ENCODE measurements at places on chromosomes 11 and 22.

GRCh38 chr11:63443714-63444113 is 47.3 kb downstream of the PLAAT5 start:
- DNase-seq: no peak

DNA sequence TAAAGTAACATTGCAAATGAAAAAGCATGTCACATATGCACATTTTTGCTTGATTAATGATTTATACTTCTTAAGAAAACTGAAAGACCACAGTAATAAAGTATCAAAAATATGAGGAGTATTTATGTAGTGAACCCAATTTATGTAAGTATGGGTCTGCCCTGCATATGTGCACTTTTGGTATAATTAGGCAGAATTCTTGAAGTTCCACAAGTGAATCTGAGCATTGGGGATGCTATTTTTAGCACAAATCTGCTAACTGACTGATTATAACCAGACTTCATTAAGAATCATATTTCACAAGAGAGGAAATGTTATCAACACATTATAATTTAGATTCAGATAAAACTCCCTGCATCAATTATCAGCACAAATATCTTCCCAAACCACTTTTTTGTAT is 407.1 kb upstream of the LRRC4C start:
- no peak for DNase-seq

DNA sequence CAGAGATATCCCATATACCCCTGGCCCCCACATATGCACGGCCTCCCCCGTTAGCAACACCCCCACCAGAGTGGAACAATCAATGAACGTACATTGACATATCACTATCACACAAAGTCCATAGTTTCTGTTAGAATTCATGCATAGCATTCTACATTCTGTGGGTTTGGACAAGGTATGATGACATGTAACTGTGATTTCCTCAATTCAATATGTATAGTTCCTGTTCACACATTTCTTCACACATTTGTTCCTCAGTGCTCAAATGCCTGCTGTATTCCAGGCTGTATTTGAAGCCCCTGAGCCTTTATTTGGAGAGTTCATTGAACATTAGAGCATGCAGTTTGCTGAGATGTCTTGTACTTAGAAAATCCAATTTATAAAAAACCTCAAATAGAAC is 69.9 kb downstream of the PTPRJ start:
- DNase-seq: no peak

DNA sequence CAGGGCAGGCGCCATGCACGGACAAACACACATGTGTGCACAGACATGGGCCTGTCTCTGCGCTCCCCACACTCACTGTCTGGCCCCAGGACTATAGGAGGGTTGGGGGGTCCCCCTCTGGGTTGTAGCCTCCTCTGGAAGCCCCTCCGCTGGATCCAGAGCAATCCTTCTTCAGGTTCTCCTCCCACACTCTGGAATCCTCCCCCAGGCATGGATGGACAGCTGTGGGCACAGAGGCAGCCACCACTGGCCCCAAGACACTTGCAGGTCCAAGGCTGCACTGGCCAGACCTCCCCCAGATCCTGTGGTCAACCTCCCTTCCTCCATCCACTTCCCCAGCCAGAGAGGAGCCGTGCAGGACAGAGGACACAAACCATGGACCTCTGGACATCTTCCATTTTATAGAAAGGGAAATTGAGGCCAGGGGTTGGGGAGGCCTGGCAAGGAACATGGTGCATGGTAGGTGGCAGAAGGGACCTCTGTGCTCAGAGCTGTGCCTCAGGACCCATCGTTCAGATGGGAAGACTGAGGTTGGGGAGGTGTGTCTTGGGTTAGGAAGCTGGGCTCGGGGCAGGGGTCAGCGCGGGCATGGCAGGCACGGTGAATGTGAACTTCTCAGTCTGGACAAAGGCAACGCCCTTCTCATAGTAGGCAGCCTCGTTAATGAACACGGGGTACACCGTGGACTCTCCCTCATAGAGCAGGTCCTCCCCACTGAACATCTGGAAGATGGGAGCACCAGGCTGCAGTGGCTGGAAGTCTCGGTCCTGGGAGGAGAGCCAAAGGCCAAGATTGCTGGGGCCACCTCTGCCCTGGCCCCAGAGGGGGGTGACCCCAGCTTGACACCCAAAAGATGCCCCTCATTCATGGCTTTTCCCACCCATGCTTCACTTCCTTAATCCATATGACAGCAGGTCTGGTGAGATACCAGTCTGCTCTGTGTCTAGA is 2.9 kb upstream of the TBX10 start:
- DNase-seq: no peak

- peak; percentile 34 for DNase-seq
These were observed 103.9 kb downstream of the GGTLC2 start for GRCh38 chr22:22748297-22748743.

GRCh38 chr11:64675450-64676260 is 47.3 kb downstream of the NRXN2 start:
- DNase-seq: peak; percentile 87

DNA sequence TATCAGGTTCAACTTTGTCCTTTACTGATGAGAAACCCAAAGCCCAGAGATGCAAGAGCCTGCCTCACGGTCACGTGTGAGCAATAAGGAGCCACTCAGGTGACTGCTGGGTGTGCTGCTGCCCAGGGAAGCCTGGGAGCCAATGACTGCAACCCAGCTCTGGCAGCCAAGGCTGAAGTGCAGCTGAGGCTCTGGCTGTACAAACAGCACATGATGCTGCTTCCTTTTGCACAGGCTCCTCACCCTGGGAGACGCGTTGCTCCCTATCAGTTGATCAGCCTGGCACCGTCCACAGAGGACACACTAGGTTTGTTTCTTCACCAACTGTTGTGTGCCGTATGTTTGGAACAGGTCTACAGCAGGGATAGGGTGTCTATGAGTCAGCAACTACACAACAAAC is 168.7 kb downstream of the EFCAB6 start:
- no peak for DNase-seq

Measured in umbilical cord (tissue), 2 donors.